Stimulated activated CD8-positive, alpha-beta memory T cell treated with anti-CD3 and anti-CD28 coated beads, Interleukin-7, amount 100 ng/mL, for 1 hour (primary cell): ENCODE measurements at places on chromosomes 1 and 21.

DNA sequence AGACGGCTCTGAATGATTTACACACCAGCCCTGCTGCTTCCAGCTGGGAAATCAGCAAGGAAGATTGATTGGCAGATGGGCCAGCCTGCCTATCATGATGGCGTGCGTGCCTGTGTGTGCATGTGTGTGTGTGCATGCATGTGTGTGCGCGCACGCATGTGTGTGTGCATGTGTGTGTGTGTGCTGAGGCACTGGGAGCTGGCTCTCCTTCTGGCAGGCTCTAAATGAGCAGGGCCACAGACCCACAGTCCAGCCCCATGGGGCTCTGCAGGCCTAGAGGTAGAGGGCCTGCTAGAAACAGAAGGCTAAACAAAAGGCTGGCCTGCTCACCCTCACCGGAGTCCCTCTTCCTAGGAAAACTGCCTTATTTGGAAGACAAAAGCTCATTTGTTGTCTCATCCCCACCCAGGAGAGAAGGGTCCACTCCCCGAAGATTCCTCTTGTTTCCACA is 6.0 kb downstream of the KLHDC8A start:
- no peak for DNase-seq

DNA sequence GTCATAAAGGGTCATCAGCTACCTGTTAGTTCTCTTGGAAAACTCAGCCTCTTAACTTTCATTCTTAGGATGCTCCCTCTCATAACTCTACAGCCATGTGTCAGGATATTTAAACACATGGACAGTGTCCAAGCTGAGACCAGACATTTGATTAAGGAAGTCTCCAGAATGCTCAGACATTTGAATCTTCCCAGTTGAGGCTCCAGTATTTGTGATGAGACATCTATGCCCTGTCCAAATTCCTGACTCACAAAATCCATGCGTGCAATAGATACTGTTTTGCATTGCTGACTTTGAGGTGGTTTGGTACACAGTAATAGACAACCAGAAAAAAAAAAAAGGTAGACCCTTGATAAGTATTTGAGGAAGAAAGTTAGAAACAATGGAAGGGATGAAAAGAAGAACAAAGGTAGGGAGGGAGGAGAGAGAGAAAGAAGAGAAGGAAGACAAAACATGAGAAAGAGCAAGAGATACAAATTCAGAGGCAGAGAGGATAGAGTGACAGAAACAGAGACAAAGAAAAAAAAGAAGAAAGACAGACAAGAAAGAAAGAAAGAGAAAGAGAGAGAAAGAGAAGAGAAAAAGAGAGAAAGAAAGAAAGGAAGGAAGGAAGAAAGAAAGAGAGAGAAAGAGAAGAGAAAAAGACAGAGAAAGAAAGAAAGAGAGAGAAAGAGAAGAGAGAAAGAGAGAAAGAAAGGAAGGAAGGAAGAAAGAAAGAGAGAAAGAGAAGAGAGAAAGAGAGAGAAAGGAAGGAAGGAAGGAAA is 275.5 kb upstream of the PRMT6 start:
- no peak for DNase-seq

DNA sequence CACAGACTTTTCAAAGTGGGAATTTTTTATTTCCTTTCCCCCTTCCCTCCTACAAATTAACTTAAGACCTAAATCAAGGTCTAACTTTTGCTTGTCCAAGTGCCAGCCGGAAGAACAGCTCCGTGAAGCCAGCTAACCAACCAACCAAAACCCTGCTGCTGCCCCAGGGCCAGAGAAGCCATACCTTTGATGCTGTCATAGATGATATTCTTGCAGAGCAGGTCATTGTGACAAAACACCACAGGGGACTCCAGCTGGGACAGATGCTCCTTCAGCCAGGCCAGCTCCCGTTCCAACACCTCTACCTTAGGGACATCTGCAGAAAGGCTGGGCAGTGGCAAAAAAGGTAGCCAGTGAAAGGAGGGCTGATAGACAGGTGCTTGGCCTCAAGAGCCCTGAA is 10.7 kb downstream of the ETNK2 start:
- DNase-seq, result no peak

- DNase-seq, result no peak
These were observed 57.4 kb downstream of the ARHGEF10L start for GRCh38 chr1:17596651-17597509.

DNA sequence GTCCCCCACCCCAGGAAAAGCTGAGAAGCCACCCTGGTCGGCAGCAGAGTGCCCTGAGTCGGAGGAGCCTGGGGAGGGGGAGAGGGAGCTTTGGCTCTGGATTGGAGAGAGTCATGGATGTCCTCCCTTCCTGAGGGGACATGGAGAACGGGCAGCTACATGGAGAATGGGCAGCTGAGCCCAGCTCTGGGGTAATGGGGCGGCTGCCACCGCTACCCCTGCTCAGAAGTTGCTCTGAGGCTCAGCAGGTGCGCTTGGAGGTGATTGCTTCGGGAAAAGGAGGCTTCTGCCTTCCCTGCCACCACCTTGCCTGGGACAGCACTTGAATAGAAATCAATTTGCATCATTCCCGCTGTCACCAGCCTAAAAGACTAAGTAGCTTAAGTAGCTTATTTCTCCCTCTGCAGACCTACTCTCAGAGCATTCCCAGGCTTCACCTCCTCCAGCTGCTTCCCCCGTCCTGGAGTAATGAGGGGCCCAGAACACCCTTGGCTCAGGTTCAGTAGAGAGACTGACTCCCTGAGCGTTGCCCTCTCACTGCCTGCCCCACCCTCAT is 8.3 kb downstream of the DISP3 start:
- no peak for DNase-seq

GRCh38 chr1:20198296-20198695 is 12.0 kb upstream of the PLA2G2C start:
- no peak for DNase-seq

DNA sequence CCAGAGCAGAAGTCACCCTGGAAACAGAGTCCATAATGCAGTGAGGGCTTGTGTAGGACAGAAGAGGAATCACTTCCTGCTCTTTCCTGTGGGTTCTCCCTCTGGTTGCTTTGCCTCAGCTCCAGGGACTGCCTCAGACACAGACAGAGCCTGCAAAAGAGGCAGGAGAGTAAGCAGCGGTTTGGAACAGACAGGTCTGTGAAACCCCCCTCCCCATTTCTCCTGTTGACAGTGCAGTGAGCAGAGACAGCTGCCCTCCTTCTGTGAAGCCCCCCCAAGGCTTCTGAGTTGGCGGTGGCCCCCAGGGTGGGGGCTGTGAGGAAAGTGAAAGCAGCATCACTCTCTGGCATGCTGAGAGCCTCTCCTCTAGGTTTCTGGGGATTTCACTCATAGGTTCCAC is 53.0 kb downstream of the MAB21L3 start:
- DNase-seq, result no peak

DNA sequence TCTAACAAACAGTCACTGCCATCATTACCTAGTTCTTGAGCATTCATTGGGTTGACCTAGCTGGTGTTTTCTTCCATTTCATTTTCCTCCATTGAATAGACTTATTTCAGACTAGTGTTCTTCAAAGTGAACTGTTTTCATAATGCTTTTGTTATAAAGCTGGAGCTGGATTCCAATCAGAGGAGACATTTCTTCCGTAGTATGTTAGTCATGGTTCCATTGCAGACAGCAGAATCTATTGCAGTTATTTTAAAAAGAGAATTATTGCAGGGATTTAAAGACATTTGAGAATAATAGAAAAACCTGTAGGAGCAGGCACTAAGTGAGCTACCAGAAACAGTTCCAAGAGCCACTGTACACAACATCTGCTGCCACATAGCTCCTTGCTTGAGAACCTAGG is 50.0 kb downstream of the HHAT start:
- DNase-seq, result no peak

DNA sequence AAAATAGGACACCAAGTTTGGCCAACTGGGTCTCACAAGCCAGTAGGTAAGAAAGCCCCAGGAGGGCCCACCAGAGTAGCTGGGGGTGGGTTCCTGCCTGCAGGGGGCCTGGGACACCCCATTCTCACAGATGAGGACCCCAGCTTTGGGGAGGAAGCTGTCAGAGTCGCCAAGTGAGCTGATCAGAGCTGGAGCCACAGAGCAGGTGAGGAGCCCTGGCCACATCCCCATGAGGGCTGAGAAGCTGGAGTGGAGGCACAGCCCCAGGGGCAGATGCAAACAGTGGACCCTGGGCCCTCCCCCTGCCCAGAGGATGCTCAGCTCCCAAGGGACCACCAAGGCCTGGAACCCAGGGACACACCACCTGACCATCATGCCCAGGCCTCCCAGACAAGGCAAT is 8.6 kb upstream of the ZNF670 start:
- DNase-seq, result no peak

DNA sequence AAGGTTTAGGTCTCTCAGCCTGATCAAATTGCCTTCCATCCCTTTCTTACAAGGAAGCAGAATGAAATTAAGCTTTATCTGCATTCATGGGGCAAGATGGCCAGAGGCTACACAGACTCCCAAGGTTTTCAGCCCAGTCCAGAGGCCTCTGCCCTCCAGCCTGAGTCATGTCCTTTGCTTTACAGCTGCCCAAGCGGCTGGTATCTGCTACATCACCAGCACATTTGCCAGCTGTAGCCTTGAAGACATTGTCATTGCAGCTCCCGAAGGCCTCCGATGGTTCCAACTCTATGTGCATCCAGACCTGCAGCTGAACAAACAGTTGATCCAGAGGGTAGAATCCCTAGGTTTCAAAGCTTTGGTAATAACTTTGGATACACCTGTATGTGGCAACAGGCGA is 16.0 kb downstream of the HAO2 start:
- no peak for DNase-seq

DNA sequence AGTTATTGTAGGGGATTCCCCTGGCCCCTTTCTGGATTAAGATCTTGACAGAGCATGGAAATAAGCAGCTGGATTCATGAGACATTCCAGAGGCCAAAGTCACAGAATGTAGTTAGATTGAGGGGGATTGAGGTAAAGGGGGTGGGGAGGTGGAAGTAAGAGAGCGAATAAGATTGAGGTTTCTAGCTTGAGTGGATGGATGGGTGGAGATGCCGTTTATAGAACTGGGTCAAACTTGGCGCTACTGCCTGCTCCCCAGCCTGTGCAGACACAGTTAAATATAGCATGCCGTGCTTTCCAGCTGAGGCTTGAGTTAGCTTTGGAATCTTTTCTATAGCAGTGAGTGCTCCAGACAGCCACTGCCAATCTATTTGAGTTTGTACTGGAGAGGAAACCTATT is 85.7 kb downstream of the DYRK1A start:
- DNase-seq, result no peak

GRCh38 chr1:203140743-203141520 is 13.4 kb downstream of the ADORA1 start:
- no peak for DNase-seq

DNA sequence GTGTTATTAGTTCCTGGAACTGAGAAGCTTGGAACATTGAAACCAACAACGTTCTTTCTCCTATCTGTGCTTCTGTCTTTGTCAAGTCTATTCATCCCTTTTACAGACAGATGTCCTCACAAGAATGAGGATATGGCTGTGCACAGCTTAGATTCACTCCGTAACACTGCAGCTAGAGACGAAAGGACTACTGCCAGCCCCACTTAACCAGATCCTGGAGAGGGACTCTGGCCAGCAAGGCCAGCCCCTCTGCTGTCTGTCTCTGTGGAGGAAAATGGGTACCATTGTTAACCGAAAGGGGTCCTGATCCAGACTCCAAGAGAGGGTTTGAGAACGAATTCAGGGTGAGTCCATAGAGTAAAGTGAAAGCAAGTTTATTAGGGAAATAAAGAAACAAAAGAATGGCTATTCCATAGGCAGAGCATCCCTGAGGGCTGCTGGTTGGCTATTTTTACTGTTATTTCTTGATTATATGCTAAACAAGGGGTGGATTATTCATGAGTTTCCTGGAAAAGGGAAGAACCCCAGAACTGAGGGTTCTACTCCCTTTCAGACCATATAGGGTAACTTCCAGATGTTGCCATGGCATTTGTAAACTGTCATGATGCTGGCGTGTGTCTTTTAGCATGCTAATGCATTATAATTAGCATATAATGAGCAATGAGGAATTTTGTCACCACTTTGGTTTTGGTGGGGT is 17.4 kb upstream of the USP24 start:
- no peak for DNase-seq

- no peak for DNase-seq
These were observed 681 bp upstream of the VANGL2 start for GRCh38 chr1:160399544-160400222.

DNA sequence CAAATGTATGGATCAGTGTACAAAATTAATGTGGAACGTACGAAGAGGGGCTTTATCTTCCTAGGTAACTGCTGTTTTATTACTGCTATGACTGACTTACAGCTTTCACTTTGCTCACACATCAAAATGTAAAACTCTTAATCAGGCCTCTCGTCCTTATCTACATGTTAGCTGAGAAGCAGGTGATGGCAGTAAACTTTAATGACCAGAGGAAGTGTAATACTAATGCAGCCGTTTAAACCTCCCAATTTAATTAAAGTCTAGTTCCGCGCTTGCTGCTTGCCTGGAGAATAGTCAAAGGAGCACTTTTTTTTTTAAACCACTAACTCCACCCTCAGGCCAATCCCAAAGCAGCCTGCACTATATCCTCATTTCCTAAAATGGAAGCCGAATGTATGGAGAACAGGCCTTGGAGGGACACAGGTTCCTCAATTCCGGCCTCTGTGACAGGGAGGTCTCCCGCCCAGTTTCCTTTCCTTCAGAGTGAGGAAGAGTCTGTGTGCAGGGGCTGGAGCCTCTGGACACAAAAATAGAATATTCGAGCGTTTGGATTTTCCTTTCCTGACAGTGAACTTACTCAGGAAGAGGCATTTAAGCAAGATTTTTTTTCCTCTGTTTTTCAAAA is 36.7 kb upstream of the RASAL2 start:
- DNase-seq, result no peak

GRCh38 chr1:204615881-204616280 is 69.7 kb downstream of the LRRN2 start:
- no peak for DNase-seq

DNA sequence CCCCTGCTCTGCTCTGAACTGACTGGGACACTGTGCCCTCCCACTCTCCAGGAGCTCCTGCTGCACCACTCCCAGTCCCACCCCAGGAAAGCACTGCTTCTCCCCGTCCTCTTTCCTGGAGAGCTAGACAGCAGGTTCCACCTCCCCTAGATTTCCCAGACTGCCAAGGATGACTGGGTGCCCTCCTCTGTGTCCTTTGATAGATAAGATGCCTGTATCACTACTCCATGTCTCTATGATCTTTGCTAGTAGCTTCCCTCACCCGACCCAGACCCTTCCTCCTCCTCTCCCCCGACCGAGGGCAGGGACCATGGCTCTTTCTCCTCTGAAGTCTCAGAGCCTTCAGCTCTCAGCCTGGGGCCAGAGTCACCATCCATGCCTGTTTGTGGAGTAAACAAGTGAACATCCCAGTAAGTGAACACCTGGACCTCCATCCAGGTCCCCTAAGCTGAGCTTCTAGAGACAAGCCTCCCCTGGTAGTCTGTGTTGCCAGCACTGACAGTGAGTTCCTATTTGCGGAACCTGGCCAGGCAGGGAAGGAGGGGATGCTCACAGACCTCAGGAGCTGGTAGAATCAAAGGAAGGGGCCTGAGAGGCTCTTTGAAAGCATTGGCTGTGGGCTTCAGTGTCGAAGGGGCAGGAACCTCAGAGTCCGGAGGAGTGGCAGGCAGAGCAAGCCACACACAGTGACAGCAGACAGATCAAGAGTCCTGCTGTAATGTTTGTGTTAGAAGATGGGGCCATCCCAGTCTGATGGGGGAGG is 104.0 kb downstream of the PAX7 start:
- no peak for DNase-seq
